A375 (cell line): ENCODE measurements at places on chromosomes 6 and 20. TPM values are rescaled to one million over a fixed set of nuclear protein-coding genes. Genes with fewer than 3 reads are reported as not detected.

PAX1 gene
- total RNA-seq: not detected in 2 replicates

JPH2 gene
- total RNA-seq: 0.08 and 0.60 TPM in 2 replicates

SLC25A27 gene
- 10.6 and 15.2 TPM in 2 replicates for total RNA-seq

IL17F gene
- total RNA-seq: not detected in 2 replicates

FNDC1 gene
- not detected in 2 replicates for total RNA-seq

EYA4 gene
- total RNA-seq: 34.6 and 39.3 TPM in 2 replicates

TCF15 gene
- total RNA-seq: 1.1 and 1.5 TPM in 2 replicates
